Epithelial cell of proximal tubule (primary cell): ENCODE measurements at places on chromosomes 1 and 21. TPM values are rescaled to one million over a fixed set of nuclear protein-coding genes. Genes with fewer than 3 reads are reported as not detected.

DNA sequence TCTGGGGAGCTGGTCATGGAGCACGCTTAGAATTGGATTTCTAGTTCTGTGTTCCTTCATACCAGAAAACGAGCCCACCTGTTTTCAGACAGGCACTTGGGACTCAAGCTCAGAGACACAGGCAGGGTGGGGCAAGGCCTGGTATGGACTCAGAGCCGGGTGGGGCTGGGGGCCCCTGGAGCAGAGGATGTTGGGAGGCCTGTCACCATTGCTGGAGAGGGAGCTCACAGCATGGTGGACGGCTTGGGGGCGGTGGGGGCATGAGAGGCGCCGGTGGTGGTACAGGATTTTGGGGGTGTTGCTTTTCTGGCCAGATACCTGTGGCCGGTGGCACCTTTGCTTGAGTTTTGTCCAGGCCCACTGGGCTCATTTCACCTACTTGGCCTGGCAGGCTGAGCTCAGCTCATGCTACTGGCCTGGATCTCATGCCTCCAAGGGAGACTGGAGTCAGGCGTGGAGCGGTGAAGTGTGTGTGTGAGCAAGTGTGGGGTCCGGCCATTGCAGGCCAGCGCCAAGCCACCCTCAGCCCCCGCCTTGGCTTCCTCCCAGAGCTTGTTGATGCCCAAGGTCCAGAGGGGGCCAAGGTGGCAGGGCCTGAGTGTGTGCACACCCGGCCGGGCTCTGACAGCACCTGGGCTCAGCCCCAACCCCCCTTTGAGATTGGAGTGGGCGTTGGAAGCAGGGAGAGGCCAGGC, 8.7 kb downstream of the SLX9 start:
- no peak for DNase-seq

DNA sequence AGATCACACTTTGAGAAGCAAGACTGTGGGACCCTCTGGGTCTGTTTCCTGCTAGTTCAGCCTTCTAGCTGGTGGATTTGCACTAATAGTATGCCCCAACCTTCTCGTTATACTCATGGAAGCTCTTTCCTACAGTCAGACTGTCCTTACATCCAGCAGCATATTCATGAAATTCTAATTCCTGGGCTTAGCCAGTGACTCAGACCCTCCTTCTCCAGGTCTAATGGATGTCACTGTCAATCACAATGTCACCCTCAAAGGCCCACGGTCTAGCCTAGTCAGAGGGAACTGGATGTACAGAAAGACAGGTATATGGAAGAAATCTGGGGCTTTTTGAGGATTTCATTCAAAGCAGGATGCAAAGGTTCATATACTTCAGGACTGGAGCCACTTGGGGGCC, 72.4 kb downstream of the KCNJ15 start:
- DNase-seq = no peak

DNA sequence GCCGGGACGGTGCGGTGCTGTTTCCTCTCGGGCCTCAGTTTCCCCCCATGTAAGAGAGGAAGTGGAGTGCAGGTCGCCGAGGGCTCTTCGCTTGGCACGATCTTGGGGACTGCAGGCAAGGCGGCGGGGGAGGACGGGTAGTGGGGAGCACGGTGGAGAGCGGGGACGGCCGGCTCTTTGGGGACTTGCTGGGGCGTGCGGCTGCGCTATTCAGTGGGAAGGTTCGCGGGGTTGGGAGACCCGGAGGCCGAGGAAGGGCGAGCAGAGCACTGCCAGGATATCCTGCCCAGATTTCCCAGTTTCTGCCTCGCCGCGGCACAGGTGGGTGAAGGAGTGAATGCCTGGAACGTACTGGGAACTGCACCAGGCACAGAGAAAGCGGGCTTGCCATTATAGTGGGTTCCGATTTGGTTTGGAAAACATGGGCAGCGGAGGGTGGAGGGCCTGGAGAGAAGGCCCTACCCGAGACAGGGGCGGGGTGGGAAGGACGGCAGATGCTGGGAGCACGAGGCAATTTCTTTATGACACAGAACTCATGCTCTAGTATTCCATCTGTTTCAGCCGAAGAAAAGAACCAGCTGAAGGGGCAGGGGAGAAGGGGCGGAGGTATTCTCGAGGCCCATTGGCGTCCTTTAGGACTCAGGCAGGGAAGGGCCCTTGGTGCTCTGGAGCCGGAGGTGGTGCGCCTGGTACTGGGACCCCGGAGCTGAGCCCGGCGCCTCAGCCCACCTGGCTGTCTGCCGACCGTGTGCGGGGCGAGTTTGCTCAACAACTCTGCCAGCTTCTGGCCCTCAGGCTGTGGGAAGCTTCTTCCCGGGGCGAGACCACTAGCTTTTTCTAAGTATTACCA, 960 bp downstream of the PCSK9 start:
- DNase-seq = no peak

GRCh38 chr1:112548547-112548946, 39.8 kb downstream of the WNT2B start:
- no peak for DNase-seq

GRCh38 chr1:200893411-200893901, 1.2 kb upstream of the INAVA start:
- DNase-seq = no peak

- DNase-seq = no peak
Measured at GRCh38 chr1:224767031-224767430, 150.9 kb downstream of the CNIH3 start.

GRCh38 chr1:62306065-62306464, 13.2 kb downstream of the KANK4 start:
- no peak for DNase-seq

OR2T27 gene
- not detected in 2 replicates for total RNA-seq

- DNase-seq = no peak
Measured at GRCh38 chr1:112904071-112904830, 51.7 kb downstream of the SLC16A1 start.
